Thyroid gland (tissue), 4 donors: ENCODE measurements at places on chromosomes 1 and 21.

GRCh38 chr1:236716160-236716559 is 29.9 kb downstream of the ACTN2 start:
- no peak for DNase-seq

DNA sequence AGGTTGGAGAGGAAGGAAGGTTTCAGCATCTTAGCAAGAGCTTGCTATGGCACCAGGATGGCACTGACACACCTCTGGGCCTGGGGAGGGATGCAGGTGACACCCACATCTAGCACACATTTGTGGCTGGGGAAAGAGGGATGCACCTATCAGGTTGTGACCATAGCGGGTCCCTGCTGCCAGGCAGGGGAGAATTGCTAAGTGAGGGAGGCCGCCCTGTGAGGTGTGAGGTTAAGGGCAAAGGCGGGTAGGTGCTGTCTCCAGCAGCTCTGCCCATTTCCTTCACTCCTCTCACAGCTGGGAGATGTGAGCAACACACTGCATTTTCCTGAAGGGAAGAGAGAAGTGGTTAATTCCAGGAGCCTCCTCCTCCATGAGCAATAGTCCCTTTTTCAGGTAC is 83.2 kb upstream of the TLR5 start:
- DNase-seq, result no peak

DNA sequence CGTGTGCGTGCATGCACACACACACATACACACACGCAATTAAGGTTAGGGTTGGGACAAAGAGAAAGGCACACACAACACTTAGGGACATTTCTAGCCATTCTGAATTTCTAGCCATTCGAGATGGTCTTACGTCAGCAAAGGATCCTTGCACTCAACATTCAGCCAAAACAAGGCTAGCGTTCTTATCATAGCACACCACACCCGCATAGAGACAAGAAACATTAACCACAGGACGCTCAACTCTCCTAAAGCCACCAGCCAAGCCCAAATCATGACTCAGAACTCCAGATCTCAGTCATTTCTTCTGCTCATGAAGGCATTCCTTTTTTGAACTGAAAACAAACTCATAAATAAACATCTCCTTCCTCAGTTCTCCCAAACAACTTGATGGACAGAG is 106.8 kb downstream of the LMO4 start:
- no peak for DNase-seq

DNA sequence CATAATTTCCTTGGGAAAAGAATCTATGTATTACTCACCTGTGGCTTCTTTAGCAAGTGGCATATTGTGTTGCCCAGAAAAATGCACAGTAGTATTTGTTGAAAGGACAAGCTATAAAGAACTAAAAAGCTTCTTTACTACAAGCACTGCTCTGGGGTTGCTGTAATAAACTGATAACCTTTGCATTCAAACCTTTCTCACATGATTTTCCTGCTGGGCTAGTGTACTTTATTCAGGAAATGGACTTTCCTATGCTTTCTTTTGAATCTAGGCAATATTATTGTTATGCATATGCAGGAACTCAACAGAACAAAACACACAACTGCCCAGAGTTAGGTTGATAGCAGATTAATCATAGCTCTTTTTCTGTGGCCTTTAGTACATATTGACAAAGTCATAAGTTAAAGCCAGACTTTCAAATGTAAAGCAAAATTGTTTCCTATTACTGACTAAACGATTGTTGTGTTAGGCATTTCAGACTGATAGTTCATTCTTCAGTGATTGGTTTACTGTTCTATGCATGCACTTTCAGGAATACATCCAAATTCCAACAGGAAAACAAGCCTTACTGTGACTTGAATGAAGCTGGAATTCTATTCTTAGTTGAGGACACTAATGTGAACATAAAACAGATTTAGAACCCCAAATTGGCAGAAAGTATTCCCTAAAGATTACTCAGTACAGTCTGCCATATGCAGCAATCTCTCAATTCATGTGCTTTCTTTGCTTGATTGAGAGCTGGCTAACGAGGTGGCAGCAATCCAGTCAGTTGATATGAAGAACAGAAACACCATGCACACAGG is 564.3 kb upstream of the NEGR1 start:
- no peak for DNase-seq

GRCh38 chr1:229836324-229836723 is 210.3 kb downstream of the URB2 start:
- no peak for DNase-seq

DNA sequence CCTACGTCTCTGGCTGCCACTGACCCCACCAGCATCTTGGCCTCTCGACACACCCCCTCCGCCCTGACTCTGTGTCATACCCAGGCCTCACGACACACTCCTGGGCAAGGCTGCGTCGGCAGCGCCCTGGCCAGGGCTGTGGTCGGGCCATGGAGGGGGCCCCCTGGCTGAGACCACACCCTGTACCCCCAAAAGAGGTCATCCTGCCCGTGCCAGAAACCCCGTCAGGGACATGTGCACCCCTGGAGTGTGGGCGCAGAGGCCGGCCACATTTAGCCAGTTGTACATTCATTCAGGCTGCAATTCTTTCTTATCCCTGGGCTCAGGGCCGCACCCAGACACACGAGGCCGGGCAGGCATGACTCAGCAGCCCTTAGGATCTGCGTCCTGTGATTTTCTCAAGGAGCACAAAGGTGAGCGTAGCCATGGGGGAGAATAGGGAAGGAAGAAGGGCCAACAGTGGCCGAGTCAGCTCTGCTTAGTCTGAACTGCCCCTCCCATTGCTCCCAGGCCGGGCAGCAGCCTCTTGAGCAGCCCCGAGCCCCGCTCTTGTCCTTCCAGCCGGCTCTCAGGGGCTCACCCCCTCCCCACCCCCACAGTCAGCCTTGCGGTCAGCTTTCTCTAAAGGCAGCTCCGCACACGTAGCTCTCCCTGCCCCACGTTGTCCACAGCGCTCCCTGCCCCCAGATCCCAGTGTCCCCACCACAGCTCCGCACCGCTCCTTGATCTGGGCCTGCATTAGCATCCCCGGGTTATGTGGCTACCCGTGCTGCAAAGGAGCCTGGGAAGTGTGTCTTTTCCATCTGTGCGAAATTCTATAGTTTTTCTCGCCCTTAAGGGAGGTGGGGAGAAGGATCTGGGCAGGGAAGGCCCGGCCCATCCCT is 7.9 kb downstream of the CSTB start:
- peak; percentile 70 for DNase-seq

GRCh38 chr1:47679301-47679791 is 241.5 kb downstream of the FOXD2 start:
- DNase-seq, result no peak

GRCh38 chr1:109304226-109304920 is 2.4 kb downstream of the MYBPHL start:
- DNase-seq, result no peak

GRCh38 chr1:203056012-203056411 is 29.7 kb downstream of the PPFIA4 start:
- DNase-seq, result no peak
